ENCODE measurements at places on chromosomes 2 and 18. TPM values are rescaled to one million over a fixed set of nuclear protein-coding genes. Genes with fewer than 3 reads are reported as not detected.

GRCh38 chr2:110114831-110115255 is 779 bp downstream of the MALL start:
- no peak for DNase-seq

GRCh38 chr2:108182489-108182888 is 57.3 kb upstream of the SULT1C3 start:
- DNase-seq = peak; percentile 72

TM4SF20 gene
- not detected for total RNA-seq

DNA sequence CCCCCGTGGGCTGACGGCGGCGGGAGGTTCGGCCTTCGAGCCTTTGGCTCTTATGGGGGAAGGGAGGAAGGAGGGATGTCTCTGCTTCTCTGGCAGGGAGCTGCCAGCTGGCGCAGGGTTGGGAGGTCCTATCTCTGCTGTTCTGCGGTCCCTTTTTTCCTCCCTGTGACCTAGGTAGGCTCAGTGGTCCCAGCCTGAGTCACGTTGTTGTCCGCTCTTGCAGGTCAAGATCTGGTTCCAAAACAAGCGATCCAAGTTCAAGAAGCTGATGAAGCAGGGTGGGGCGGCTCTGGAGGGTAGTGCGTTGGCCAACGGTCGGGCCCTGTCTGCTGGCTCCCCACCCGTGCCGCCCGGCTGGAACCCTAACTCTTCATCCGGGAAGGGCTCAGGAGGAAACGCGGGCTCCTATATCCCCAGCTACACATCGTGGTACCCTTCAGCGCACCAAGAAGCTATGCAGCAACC is 2.5 kb downstream of the DLX1 start:
- DNase-seq = peak; percentile 66

- DNase-seq = peak; percentile 73
Measured at GRCh38 chr18:27185025-27185763, at the start of gene CHST9. TSS of gene CHST9 (minus strand) at chr18:27185308. CDS start at chr18:27142809, 42,499 bp downstream.

DNA sequence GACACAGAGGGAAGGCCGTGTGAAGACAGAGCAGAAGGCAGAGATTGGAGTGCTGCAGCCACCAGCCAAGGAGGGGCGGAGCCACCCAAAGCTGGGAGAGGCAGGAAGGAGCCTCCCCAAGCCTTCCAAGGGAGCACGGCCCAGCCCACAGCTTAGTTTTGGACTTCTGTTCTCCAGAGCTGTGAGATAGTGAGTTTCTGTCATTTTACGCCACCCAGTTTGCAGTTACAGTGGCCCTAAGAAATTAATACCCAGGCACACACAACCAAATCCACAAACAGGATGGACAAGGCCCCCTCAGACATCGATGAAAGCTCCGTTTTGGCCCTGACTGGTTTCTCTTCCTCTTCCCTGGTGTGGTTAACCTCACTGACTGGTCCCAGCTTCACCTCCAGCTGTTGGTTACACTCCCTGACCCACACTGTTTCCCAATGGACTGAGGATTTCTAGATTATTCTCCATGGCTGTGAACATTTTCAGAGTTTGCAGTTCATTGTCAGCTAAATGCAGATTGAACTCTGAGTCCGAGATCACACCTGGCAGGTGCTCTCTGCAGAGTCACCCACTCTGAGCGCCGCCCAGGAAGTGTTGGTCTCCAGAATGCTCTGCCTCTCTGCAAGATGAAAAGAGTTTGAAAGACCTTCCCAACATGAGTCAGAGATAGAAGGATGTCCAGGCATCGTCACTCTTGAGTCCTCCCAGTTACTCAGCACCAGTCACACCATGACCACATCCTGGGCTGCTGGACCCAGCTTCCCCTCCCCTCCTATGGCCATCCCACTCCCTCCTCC is 100.2 kb downstream of the TWIST2 start:
- no peak for DNase-seq

SP9 gene
- not detected for total RNA-seq

- DNase-seq = no peak
Measured at GRCh38 chr2:54586494-54586893, 130.4 kb downstream of the SPTBN1 start.

IL36A gene
- not detected for total RNA-seq

GRCh38 chr2:241743620-241744019 is 9.2 kb downstream of the D2HGDH start:
- DNase-seq = no peak

GRCh38 chr18:25456334-25457010 is 104.5 kb upstream of the ZNF521 start:
- no peak for DNase-seq

- DNase-seq = no peak
Measured at GRCh38 chr2:219733106-219733505, 105.7 kb downstream of the SLC4A3 start.

- DNase-seq = no peak
Measured at GRCh38 chr2:67919490-67919889, 143.3 kb downstream of the C1D start.

DNA sequence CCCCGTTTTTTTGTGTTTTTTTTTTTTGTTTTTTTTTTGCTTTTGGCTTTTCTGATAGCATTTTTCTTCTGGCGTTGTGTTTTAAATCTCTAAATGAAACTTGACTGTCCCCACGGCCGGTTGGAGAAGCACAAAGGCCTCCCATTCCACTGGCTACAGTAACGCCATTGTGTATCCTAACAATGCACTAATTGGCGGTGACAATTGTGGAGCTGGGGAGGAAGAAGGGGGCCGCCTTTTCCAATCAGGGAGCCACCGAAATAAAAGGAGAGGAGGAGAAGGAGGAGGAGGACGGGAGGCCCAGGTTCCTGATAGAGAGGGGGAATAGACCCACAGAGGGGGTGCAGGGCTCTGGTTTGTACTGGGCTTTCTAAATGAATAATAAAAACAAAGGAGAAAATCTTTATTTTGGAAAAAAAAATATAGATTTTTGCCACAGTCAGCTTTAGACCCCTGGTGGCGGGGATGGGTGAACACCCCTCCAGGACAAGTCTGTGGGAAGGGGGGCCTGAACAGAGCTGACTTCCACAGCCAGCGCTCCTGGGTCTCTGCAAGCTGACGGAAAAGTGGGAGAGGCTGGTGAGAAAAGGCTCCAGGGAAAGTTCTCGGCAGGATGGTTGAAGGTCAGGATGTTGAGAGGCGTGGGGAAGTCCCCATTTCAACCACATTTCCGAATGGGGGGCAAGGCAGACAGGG is 43.7 kb upstream of the FZD5 start:
- DNase-seq = peak; percentile 96

DNA sequence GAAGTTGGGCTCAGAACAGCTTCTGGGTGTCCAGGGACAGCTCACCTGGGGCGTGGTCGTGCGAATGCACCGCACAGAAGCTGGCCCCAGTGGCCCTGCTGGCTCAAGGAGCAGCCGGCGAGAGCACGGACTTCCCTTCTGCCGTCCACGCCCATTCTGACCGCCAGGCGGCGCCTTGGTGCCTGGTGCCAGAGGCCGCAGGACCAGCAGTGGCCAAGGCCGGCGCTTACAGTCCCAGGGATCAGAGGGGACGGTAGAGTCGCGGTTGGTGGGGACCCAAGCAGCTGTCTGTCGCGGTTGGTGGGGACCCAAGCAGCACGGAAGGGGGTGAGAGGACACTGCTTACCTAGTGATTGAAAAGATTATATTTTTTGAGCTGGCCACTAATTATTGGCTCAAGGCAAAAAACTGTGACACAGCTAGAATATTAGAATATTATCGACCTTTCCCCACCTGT is 25.7 kb downstream of the NPPC start:
- DNase-seq = peak; percentile 93

ANKRD53 gene
- not detected for total RNA-seq

Data from neural progenitor cell (in vitro differentiated cells).